T-helper 17 cell (primary cell): ENCODE measurements at places on chromosomes 2 and 18.

DNA sequence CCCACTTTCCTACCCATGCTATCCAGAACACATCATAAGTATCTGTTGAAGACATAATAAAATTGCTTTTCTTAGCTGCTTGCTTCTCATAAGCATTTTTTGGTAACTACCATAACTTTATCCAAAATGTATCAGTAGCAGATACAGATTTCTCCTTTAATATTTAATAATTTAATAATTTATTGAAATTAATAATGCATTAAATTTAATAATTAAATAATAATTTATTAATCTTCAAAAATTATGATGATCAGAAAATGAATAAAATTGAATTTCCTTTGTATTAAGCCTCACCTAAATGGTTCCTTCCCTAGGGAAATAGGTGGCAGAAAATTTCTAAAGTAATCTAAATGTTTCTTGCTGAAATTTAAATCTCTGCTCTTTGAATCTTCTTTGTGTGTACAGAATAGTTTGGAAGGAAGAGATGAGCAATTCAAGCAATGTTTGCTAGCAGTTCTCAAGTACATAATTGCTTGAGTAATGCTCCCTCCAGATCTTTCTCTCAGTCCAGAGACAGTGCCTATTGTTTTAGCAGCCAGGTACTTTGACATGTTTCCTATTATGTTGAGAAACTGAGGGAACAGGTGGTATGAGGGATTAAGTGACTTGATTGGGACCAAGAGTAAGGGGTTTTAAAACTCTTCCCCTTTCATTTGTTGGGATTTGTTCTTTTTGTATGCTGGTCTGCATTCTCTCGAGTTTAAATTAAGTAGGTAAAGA lies 123.1 kb upstream of the CYP26B1 start:
- DNase-seq, result no peak

DNA sequence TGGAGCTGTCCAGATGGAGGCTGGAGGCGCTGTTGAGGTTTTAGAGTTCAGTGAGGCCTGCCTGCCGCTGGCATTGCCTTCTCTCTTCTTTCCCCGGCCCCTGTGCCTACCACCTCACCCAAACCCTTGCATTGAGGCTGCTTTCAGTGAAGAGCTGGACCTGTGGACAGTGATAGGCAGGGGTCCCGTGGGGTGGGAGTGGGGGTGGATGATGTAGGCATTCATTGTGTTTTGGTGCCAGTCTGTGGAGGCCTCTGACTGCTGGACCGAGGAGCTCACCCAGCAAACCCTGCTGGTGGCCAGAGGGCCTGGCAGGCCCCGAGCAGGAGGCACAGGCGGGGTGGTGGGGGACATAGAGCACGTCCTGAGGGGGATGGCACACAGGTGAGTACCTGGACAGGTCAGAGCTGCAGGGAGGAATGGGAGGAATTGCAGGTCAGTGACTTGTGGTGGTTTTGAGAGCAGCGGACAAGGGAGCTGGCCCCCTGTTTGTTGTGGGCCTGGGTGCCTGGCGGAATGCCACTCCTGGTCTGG lies 35.6 kb downstream of the NGEF start:
- no peak for DNase-seq

GRCh38 chr2:96231316-96231715 lies 22.7 kb upstream of the STARD7 start:
- no peak for DNase-seq

DNA sequence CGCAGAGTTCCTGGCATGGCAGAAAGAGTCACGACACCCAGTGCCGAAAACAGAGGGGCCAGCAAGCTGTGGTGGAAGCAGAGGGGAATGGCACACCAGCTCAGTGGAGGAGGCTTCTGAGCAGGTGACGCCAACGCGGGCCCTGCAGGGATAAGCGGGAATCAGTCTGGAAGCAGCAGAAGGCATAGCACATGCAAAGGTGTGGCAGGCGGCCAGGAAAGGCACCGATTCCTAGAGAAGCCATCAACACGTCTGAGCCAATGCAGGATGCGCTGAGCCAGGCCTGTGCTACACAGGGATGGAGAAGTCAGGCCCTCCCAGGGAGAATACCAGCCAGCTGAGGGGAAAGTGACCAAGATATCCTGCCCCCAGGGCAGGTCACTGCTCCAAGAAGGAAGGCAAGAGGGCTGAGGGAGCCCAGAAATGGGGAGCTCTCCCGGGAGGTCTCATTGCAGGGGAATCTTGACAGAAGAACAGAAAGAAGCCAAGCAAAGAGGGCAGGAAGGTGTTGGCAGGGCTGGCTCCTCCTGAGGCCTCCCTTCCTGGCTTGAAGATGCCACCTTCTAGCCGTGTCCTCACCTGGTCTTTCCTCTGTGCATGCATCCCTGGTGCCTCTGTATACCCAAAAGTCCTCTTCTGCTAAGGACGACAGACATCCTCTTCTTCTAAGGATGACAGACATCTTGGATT lies 16.3 kb downstream of the TEX51 start:
- no peak for DNase-seq

- DNase-seq, result no peak
Observed at GRCh38 chr18:475202-476031, 25.1 kb downstream of the COLEC12 start.

GRCh38 chr2:88423733-88424132 lies 28.8 kb downstream of the FOXI3 start:
- no peak for DNase-seq

- DNase-seq, result no peak
Observed at GRCh38 chr2:241482126-241482955, 26.0 kb downstream of the STK25 start.

- DNase-seq, result no peak
Observed at GRCh38 chr18:76435316-76435989, 59.6 kb downstream of the ZNF516 start.

- no peak for DNase-seq
Observed at GRCh38 chr18:44889111-44889510, 208.4 kb downstream of the SETBP1 start.

GRCh38 chr2:144362401-144362800 lies 157.5 kb downstream of the ZEB2 start:
- no peak for DNase-seq

GRCh38 chr2:200627110-200627770 lies 41.4 kb downstream of the AOX1 start:
- DNase-seq, result no peak

GRCh38 chr18:67265464-67266245 lies 250.9 kb downstream of the DSEL start:
- no peak for DNase-seq

GRCh38 chr2:163247156-163247846 lies 408.7 kb upstream of the KCNH7 start:
- no peak for DNase-seq

GRCh38 chr2:68989035-68989434 lies 14.6 kb downstream of the GKN1 start:
- no peak for DNase-seq

- DNase-seq, result no peak
Observed at GRCh38 chr2:240672076-240672700, 10.5 kb downstream of the AQP12B start.

- no peak for DNase-seq
Observed at GRCh38 chr2:235054919-235055318, 103.1 kb downstream of the SH3BP4 start.

DNA sequence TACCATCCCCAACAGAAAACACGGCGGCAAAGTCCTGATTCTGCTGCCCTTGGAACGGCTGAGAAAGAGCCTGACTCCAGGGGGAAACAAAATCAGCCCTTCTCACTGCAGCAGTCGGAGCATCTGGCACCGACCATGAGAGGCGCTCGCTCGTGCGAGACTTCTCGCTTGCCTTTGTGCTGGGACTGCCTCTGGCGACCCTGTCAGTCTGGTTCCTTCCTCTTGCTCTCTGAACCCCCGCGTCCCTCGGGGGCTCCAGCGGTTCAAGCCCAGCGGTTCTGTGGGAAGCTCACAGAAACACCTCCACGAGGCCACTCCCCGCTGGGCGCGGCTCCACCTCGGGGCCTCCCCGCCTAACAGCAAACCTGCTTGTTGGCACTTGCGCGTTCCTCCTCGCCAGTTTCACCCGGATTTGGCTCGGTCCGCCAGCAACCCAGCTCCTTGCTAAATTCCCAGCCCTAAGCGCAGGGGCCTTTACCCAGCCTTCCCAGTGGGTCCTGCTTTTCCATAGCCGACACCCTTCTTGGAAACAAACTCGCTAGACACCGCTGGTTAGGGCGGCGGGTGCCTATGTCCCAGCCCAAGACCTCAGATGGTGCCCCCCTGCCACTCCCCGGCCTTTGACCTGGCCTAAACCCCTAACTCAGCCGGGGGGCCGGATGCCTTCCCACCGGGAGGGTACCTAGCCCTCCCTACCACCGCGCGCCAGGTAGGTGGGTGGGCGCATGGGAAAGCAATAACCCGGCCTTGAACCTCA lies 2.2 kb downstream of the RND3 start:
- DNase-seq, result no peak

DNA sequence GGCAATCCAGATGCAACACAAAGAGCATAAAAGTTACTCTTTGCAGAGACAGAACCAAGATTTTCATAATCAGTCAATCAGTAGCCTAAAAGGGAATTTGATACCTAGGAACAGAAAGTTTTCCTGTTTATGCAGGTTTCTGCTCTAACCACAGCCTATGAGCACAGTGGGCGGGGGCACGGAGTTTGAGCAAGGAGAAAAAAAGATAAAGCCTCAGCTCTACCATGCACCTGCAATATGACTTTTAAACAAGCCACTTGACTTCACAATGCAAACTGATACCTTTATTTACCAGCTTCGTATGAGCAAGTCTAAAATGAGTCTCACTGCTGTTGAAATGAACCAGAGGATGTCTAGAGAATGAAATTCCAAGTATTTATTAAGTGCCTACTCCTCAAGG lies 5.6 kb upstream of the LRATD1 start:
- no peak for DNase-seq

GRCh38 chr18:53797998-53798495 lies 426.4 kb downstream of the MBD2 start:
- no peak for DNase-seq

GRCh38 chr2:10362096-10362897 lies 59.6 kb downstream of the HPCAL1 start:
- DNase-seq, result no peak

GRCh38 chr2:159060518-159060917 lies 92.1 kb downstream of the TANC1 start:
- DNase-seq, result no peak

GRCh38 chr2:9558948-9559381 lies 3.3 kb upstream of the ADAM17 start:
- no peak for DNase-seq

DNA sequence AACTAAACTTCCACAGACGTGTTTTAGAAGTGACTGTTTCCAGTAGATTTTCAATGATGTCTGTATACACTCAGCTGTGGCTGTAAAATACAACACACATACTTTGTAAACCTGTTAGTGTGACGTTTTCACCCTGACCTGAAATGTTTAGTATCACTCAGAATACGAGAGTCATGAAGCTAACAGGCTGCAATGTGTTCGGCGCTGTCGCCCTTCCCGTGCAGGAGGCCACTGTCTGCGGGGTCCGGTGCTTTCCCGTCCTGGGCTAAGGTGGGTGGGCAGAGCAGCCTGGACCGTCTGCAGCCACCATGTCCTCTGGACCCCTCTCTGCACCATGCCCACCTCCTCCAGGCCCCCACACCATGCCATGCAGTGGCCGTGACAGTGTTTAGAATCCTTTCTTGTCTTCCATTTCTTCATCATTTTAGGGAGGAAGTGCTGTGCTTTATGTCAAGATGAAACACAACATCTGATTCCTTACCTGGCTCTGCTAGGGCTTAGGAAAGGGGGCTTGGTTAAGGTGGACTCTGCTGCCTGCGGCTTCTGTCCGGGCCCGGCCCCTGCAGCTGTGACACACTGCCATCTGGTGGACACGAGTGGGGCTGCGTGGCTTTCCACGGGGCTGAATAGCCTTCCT lies 53.8 kb upstream of the RBM44 start:
- peak; percentile 82 for DNase-seq
